ENCODE measurements at places on chromosomes 5 and 9.

DNA sequence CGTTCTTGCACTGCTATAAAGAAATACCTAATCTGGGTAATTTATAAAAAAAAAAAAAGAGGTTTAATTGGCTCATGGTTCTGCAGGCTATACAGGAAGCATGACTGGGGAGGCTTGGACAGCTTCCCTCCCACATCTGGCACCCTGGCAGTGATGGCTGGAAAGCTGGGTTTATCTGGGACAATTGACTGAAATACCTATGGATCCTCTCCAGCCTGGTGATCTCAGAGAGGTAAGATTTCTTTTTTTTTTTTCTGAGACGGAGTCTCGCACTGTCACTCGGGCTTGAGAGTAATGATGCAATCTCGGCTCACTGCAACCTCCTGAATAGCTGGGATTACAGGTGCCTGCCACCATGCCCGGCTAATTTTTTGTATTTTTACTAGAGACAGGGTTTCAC is 22.7 kb upstream of the UGCG start:
- DNase-seq, result no peak

GRCh38 chr5:40429258-40430100 is 250.2 kb upstream of the PTGER4 start:
- no peak for DNase-seq

GRCh38 chr5:22938362-22938761 is 85.2 kb upstream of the CDH12 start:
- no peak for DNase-seq

- DNase-seq, result no peak
These were observed 4.9 kb upstream of the RARS1 start for GRCh38 chr5:168481330-168481788.

DNA sequence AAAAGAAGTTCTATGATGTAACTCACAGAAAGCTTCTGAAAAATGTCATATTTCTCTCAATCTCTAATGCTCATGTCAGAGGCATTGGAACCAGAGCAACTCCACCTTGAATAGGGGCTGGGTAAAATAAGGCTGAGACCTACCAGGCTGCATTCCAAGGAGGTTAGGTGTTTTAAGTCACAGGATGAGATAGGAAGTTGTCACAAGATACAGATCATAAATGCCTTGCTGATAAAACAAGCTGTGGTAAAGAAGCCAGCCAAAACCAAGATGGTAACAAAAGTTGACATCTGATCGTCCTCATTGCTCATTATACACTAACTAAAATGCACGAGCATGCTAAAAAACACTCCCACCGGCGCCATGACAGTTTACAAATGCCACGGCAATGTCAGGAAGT is 411.1 kb upstream of the GRIA1 start:
- DNase-seq, result no peak

GRCh38 chr9:87069690-87070089 is 122.4 kb upstream of the GAS1 start:
- DNase-seq, result no peak

DNA sequence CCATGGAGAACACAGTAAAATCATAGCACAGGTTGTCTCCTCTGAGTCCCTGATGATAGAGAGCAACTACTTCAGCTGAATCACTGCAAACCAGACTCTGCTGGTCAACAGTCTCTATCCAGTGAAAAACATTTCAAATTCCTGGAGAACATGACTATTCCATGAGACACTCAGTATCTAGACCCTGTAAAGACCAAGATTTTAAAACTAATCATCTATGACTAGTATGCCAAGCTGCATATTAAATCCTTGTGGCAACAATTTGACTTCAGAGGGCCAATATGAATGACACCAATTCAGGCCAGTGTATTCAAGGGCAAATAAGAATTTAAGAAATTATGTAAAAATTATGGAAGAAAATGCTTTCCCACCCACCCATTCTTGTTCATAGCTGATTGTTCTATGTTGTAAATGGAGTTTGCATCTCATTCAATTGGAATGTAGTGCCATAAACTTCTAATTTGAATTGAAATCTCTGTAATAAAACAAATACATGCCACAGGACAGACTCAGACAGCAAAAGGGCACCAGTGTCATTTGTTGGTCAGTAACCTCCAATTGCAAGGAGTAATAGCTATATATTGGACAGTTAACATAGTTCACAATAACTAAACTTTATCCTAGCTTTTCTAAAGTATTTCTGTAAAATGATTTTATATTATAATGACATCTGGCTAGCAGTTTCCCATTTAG is 80.1 kb upstream of the LPAR1 start:
- DNase-seq, result no peak

- DNase-seq, result no peak
These were observed 122.6 kb downstream of the PDE4D start for GRCh38 chr5:59770953-59771352.

GRCh38 chr5:176743868-176744583 is 66.3 kb upstream of the UNC5A start:
- no peak for DNase-seq

DNA sequence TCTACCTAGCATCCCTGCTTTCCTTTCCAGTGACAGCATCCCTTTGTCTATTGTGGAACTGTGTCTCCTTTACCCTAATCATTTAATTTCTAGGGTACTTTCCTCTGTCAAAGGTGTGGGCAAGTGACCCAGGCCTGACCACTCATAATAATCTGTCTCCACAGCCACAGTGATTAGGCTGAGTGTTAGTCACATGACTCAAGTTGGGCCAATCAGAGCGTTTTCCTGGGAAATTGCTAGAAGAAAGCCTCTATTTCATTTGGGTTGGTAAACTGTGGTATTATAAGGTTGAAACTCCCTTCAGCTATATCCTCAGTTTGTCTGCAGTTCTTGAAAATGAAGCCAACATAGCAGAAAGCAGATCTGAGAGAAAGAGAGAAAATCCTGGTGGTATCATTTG is 14.2 kb upstream of the AP3B1 start:
- no peak for DNase-seq

DNA sequence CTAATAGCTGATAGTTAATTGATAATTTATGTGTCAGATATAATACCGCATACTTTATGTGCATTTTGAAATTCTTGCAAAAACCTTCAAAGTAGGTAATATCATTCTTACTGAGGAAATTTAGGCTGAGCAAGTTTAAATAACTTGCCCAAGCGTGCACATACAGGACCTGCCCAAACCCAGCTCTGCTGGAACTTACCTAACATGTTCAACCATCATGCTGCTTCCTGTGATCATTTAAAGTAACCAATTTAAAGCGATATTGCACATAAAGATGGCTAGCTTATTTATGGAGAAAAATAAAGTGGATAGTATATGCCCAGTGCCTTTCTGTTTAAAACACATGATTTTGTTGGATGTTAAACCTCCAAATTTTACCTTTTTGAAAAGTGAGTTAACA is 4.3 kb downstream of the FAM174A start:
- no peak for DNase-seq

- no peak for DNase-seq
These were observed 666.9 kb upstream of the KLF4 start for GRCh38 chr9:108156270-108156998.

DNA sequence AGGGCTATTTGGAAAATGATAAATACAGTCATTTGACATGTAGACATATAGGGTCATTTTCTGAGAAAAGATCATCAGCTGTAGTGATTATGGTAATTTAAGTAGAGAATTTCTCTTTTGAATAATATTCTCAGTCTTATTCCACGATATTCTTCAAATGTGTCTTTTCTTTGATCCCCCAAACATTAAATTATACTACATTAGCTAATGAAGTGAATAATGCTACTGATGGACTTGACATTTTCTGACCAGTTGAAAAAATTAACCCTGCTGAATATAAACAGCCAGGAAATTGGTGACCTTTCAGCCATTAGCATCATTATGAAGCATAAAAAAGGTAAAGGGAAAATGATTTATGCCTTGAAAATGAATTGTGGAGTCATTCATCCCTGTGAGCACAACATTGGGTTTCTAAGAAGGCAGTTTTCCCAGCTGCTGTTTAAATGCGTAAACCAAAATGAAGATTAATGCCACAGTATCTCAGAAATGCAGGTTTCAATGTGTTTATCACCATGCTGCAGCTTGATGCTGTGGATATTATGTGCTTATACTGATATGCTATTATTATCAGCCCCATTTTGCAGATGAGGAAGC is 489.1 kb downstream of the KCTD16 start:
- DNase-seq, result no peak

- DNase-seq, result no peak
These were observed 1.3 kb upstream of the AK1 start for GRCh38 chr9:127878652-127879390.

GRCh38 chr5:151632524-151632923 is 41.4 kb upstream of the FAT2 start:
- no peak for DNase-seq

GRCh38 chr5:157951673-157952373 is 92.9 kb upstream of the CLINT1 start:
- no peak for DNase-seq
